NCI-H1694 treated with DMSO at 0.1 percent for 48 hours (cell line): ENCODE measurements at places on chromosomes 6 and 20.

- no peak for DNase-seq
Measured at GRCh38 chr20:3763671-3764601, 3.6 kb downstream of the ADISSP start.

DNA sequence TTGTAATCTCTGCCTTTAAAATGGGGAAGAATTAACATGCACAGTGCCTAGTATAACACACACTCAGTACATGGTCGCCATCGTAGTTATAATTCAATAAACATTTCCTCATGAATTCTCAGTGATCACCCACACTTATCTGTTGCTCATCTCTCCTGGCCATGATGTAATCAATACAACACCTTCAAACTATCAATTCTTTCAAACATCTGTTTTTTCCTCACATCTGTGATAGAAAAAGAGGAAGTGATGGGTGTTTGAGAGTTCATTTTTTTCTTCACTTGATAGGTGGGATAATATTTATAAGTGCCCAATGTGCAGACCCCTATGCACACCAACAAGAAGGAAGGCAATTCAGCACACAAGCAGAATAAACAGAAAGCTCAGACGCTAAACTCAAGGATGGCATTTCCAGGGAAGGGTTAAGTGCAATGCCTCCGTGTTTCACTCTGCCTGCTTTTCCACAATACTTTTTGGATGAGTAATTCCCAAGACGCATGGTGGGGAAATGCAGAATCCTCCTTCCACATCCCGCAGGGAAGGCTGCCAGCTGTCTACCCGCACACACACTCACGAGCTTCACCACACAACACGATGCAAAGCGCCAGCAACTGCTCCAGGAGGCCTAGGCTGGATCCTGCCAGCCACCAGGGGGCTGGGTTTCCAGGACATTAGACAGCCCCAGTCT is 100.3 kb downstream of the GMPR start:
- DNase-seq, result peak; percentile 40

DNA sequence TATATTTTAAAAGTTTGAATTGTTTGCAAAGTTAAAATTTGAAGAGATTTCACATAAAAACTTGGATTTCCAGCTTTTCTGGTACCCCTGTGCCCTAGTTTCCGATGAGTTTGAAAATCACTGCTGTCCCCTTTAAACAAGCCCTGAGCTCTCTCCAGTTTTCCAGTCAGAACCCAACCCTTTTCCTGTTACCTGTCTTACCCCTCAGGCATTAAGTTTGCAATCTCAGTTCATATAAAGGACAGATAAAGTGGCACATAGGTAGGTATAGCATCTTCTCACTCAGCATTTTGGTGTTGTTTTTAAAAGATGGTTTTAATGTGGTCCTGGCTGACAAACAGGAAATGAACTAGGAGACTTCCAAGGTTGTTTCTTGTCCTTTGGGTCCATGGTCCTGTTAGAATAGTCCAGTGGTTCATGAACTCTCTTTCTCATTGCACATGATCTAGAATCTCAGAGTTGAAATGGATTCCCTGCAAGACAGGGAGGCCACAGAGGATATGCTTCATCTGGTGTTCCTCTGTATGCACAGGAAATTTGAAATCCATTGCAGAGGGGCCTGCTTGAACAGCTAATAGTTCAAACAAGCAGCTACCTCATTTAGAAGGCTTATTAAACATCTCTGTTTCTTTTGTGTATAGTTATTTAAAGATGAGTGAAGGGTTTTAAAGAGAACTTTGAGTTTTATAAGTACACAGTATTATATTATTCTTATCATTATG is 82.7 kb downstream of the JAG1 start:
- DNase-seq, result no peak

DNA sequence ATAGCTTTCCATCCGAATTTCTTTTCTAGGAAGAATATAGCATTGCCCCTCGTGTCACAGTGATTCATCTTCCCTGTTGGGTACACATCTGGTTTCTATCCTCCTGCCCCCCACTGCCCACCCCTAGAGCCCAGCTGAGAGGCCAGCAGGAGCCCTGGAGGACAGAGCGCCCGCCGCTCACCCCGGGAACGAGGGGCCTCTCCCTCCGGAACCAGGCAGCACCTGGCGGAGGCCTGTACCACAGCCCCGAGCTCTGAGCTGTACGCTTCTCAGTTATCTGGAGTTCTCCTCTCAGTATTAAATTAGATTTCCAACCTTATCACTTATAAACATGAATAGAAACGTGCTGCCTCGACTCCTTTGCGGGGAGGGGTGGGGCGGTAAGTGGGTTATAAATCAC is 6.0 kb downstream of the ANKRD60 start:
- DNase-seq, result no peak

DNA sequence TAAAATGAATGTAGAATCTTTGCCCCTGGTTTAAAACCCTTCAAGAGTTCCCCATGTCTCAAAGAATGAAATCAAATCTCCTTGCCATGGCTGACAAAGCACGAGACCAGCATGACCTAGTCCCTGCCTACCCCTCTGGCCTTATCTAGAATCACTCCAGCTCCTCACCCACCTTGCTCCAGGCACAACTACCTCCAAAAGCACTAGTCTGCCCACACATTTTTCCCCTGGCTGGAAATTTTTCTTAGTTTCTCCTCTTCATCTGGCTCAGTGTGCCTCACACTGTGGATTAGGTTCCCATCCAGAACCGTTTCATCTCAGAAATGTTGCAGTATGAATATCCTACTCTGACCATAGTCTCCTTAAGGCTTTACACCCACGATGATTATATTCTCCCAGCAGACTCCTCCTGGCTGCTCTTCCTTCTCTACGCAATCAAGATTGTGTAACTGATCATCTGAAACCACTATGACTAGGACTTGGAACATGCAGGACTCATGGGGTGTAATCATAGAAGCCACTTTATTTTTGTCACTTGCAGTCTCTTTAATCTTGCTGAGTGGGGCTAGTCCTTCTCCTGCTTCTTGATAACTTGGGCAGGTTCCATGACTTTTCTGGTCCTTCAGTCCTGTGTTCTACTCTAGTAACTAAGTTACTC is 7.8 kb upstream of the MRS2 start:
- no peak for DNase-seq

- DNase-seq, result peak; percentile 56
Measured at GRCh38 chr6:28982476-28983266, 22.4 kb downstream of the ZNF311 start.

- DNase-seq, result no peak
Measured at GRCh38 chr20:5484346-5484745, 167.6 kb upstream of the PROKR2 start.

DNA sequence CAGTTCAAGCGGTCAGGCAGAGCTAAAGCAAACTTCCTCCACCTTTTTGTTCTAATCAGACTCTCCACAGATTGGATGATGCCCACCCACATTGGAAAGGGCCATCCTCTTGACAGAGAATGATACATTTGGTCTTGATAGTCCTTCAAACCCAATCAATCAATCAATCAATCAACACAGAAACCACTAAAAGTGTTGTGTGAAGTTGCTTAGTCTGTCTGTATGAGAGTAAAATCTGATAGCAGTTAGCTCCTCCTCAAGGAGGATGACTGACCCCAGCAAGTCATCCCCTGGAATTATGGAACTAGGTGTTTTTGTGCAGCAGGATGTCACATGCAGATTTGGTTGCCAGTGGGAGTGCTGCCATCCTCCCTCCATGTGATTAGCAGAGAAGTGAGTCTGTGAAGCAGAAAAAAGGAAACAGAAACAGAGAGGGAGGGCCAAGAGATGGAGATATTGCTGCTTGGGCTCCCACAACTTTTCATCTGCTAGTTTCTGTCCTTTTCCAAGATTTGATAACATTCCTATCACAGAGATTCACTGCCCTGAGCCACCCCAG is 32.0 kb upstream of the SSTR4 start:
- no peak for DNase-seq

DNA sequence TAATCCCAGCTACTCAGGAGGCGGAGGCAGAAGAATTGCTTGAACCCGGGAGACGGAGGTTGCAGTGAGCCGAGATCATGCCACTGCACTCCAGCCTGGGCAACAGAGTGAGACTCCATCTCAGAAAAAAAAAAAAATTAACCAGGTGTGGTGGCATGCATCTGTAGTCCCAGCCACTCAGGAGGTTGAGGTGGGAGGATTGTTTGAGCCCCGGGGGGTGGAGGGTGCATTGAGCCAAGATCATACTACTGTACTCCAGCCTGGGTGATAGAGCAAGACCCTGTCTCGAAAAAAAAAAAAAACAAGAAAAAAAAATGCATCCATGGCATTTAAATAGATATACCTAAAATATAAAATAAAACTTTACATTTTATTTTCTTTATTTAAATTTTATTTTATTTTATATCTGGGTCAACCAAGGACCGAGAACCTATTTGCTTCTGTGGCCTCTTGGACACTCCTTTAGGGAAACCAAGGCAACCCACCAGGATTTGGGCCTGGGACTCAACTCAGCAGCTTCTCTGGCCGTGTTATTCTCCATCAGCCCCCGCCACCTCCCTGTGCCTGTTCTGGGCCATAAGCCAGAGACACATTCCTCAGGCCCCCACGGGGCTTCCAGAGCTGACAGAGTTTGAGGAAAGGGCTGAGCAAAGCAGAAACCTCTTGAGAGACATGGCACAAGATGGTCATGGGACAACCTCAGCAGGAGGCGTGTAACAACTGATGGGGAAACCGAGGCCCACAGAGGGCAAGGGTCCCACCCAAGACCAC is 6.2 kb downstream of the SNTA1 start:
- DNase-seq, result no peak

DNA sequence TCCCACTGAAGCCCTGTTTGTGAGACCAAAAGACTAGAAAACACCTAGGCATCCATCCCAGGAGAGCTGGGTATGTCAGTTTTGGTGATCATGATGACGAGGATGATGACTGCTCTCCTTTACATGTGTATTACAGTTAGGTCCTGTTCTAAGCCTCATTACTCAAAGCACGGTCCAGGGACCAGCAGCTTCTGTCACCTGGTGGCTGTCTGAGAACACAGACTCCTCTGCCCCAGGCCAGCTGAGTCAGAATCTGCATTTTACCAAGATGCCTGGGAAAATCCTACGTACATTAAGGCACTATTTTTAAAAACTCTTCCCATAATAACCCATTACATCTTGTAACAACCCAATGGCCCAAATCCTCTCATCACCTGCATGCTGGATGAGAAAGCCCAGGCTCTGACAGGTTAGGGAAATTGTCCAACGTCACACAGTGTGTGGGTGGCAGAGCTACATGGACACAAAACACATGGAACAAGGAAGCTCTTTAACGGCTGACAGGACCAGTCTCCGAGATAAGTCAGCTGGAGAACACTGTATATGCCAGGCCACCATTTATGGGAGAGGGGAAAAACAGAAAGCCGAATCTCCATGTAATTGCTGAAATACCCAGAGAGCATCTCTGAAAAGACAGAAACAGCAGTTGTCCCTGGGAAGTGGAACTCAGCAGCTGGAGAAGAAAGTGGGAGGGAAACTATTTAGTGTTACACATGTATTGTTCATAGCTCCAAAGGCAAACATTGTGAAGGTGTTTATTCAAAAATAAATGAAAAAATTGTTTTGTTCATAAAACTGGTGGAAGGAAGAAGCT is 65.4 kb downstream of the BMP7 start:
- no peak for DNase-seq

DNA sequence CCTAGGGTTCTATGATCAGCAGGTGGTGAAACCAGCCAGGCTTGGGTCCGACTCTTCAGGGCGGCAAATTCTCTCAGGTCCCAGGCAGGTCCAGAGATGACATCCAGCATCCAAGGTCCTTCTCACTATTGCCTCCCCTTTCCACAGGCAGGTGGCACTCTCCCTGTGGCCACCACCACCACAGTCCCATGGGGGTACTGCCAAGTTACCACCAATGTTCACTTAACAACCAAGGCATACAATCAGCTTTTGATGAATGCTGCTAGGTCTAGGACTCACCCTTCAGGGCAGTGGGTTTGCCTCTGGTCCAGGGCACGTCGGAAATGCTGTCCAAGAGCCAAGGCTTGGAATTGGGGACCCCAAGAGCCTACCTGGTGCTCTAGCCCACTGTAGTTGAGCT is 40.4 kb upstream of the UTRN start:
- DNase-seq, result no peak

- DNase-seq, result no peak
Measured at GRCh38 chr6:82924799-82925535, 140.7 kb downstream of the UBE3D start.

- no peak for DNase-seq
Measured at GRCh38 chr6:4637691-4638433, 138.3 kb upstream of the CDYL start.

GRCh38 chr20:51876313-51876940 is 74.1 kb upstream of the SALL4 start:
- DNase-seq, result no peak

- no peak for DNase-seq
Measured at GRCh38 chr6:13398421-13398994, 70.2 kb upstream of the TBC1D7 start.

- DNase-seq, result no peak
Measured at GRCh38 chr6:10403385-10404106, 11.3 kb downstream of the TFAP2A start.

DNA sequence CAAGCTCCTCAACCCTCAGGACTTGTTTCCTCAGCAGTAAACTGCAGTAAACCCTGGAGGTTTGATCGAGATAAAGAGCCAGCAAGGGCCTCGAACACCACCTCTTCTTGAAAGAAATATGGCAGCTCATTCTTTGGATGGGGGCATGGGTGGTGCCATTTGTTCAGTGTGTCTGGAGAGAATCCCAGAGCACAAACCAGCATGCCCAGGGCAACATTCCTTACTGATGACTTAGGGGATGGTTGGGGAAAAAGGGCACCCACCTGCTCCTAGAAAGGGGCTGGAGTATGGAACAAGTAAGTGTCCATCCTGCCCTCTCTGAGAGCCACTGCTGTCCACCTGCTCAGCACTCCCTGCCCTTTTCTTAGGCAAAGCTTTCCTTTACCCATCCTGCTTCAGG is 31.3 kb upstream of the ZFAND3 start:
- DNase-seq, result no peak

DNA sequence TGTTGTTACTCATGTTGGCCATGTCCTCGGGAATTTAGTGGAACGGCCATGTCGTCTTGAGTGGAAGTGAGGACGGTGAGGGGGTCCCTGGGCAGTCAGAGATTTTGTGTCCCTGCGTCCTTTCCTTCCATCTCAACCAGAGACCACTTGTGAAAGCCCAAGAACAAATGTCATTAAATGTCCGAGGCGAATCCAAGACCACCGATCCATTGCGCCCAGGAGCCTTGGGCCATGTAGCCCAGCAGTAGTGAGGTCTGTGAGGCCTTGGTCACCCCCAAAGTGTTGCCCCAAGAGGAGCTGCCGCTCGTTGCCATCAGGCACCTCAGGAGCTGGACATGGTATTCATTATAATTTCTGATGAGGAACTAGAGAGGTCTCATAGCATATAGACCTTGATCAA is 17.4 kb upstream of the MICB start:
- no peak for DNase-seq
